ENCODE measurements at places on chromosomes 12 and 14. TPM values are rescaled to one million over a fixed set of nuclear protein-coding genes. Genes with fewer than 3 reads are reported as not detected.

DNA sequence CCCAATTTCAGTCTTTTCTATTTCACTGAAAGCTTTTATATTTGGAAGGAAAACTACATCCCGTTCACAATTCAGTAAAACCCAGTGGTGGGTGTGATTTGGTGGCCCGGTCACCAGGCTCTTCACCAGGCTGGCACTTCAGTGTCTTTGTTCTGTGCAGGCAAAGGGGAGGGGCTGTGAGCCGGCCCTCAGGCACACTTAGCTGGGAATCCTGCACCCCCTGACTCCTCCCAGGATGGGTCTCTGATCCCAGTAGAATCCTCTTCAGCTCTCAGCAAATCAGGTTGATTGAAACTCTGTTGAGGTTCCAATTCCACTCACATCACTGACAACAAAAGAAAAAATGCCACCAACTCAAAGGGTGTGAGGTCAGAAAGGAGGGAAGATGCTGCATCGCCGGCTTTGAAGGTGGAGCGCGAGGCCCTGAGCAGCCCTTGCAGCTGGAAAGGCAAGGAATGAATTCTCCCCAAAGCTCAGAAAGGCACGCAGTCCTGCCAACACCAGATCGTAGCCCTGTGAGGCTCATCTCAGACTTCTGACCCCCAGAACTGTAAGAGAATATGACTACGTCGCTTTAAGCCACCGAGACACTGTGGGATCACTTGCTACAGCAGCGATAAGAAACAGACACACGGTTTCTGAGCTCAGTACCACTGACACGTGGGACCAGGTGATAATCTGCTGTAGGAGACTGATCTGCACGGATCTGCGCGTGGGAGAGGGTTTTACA, 166.6 kb downstream of the PIWIL1 start:
- no peaks in the 10 kb centered on the region for H3K4me1 ChIP-seq
- DNase-seq, result no peak
- H3K36me3 ChIP-seq, result no peaks in the 10 kb centered on the region
- H3K4me3 ChIP-seq, result no peak overlapping the region
- H3K27me3 ChIP-seq, result no peaks in the 10 kb centered on the region

GRCh38 chr14:68684466-68685418, 108.1 kb downstream of the ZFP36L1 start:
- H3K27me3 ChIP-seq, result no peaks in the 10 kb centered on the region
- peak; percentile 34 for DNase-seq
- H3K4me3 ChIP-seq, result no peak overlapping the region
- H3K36me3 ChIP-seq, result no peaks in the 10 kb centered on the region

Gene BMAL2
- total RNA-seq, result 6.9 TPM

- H3K27ac ChIP-seq, result no peak overlapping the region
- no peak for DNase-seq
- H3K4me3 ChIP-seq, result no peak overlapping the region
- no peaks in the 10 kb centered on the region for H3K4me1 ChIP-seq
These were observed 11.1 kb upstream of the DPF3 start for GRCh38 chr14:72904840-72905561.

GRCh38 chr12:74381958-74382357, 155.7 kb upstream of the ATXN7L3B start:
- H3K4me1 ChIP-seq, result no peaks in the 10 kb centered on the region
- no peaks in the 10 kb centered on the region for H3K36me3 ChIP-seq
- no peak overlapping the region for H3K4me3 ChIP-seq
- no peak overlapping the region for H3K27ac ChIP-seq

DNA sequence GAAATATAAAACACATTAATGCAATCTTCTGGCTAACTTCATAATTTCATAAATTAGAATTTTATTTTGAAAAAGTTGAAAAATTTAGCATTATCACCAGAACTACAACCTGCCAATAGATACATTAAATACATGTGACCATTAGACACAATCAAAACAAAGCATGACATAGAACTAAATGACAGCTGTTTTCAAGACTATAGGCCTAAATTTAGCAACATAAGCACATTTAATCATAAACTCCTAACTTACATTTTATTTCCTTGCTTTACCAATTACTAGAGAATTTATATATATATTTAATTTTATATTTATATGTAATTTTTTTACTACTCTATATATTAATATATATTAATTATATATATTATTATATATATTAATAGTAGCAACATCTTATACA, 165.4 kb downstream of the CEP128 start:
- no peak for DNase-seq
- H3K4me3 ChIP-seq, result no peak overlapping the region
- no peaks in the 10 kb centered on the region for H3K4me1 ChIP-seq
- H3K27ac ChIP-seq, result no peak overlapping the region
- H3K36me3 ChIP-seq, result no peaks in the 10 kb centered on the region

Gene INHBC
- total RNA-seq, result not detected

GRCh38 chr12:56257491-56258067, 605 bp downstream of the ANKRD52 start:
- DNase-seq, result no peak
- peak overlapping the region; percentile 88 for H3K4me3 ChIP-seq
- peaks cover 44% of the 10 kb centered on the region for H3K36me3 ChIP-seq
- peaks cover 18% of the 10 kb centered on the region for H3K4me1 ChIP-seq
- peak overlapping the region; percentile 71 for H3K27ac ChIP-seq

Gene NAV3
- total RNA-seq, result 17.8 TPM

Gene TTC9
- 6.7 TPM for total RNA-seq

- H3K36me3 ChIP-seq, result no peaks in the 10 kb centered on the region
- peaks cover 16% of the 10 kb centered on the region for H3K27me3 ChIP-seq
- H3K27ac ChIP-seq, result no peak overlapping the region
- H3K4me1 ChIP-seq, result no peaks in the 10 kb centered on the region
- no peak for DNase-seq
- no peak overlapping the region for H3K4me3 ChIP-seq
These were observed 37.2 kb upstream of the GPR132 start for GRCh38 chr14:105102361-105102870.

DNA sequence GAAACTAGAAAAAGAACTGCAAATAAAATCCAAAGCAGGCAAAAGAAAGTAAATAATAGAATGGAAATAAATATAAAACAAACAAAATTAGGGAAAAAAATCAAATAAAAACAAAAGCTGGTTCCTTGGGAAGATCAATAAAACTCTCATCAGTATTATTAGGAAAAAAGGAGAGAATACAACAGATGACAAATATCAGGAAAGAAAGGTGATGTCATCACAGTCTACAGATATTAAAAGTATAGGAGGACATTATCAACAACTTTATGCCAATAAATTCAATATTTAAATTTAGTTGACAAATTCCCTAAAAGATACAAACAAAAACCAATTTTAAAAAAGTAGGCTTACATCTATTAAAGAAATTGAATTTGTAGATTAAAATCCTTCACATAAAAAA, 107.4 kb upstream of the FOXN3 start:
- H3K27ac ChIP-seq, result no peak overlapping the region
- no peaks in the 10 kb centered on the region for H3K36me3 ChIP-seq
- H3K27me3 ChIP-seq, result no peaks in the 10 kb centered on the region
- no peak overlapping the region for H3K4me3 ChIP-seq
- H3K4me1 ChIP-seq, result no peaks in the 10 kb centered on the region
